ENCODE measurements at places on chromosomes 1 and 21.

DNA sequence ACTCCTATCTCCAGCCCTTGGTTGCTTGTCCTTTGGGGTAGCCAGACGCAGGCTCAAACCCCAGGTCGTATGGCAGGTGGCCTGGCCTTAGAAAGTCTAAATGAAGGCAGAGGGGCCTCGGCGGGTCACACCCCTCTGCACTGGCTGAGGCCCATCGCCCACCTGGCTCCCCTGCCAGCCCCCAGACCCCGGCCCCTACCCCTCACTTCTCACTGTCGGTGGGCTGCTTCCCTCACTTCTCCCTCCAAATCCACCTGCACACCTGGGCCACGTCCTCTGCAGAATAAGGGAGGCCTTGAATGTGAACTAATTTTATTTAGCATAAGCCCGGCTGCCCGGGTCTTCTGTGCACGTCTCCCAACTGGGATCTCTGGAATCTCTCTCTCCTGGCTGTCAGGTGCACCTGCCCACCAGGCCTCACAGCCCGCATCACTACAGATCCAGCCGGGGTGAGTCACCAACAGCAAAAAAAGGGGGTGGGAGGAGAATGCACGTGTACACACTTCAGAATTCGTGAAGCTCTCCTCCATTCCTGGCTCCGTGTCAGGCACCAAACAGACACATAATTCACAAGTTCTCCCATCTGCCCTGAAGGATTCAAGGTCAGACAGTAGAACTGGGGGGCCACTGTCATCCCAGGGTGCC lies 107.5 kb upstream of the SIM2 start:
- no peak for DNase-seq

DNA sequence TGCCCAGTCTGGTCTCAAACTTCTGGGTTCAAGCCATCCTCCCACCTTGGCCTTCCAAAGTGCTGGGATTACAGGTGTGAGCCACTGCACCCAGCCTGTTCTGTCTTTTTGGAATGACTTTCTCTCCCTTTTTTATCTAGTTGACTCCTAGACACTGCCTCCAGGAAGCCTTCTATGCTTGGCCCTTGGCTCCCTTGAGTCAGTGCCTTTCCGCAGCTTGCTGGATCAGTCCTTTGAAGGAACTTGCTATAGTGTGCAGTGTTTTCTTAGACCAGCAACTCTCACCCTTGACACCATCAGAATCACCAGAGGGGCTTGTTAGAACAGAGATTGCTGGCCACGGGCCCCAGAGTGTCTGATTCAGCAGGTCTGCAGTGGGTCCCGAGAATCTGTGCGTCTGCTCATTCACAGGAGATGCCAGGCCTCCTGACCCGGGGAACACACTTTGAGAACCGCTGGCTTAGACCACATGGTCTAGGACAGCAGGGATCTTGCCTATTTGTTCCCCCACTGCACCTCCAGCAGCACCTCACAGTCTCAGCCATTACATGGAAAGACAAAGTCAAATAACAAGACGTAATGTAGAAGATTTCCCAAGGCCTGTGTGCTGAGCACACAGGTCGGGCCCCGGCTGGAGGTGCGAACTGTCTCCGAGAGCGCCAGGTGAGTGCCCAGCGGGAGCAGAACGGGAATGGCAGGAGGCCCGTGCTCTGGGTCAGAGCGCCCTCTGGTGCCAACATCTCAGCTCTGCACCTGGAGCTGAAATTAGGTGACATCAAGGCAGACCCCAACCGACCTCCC lies 27.4 kb upstream of the CTPS1 start:
- peak; percentile 75 for DNase-seq

DNA sequence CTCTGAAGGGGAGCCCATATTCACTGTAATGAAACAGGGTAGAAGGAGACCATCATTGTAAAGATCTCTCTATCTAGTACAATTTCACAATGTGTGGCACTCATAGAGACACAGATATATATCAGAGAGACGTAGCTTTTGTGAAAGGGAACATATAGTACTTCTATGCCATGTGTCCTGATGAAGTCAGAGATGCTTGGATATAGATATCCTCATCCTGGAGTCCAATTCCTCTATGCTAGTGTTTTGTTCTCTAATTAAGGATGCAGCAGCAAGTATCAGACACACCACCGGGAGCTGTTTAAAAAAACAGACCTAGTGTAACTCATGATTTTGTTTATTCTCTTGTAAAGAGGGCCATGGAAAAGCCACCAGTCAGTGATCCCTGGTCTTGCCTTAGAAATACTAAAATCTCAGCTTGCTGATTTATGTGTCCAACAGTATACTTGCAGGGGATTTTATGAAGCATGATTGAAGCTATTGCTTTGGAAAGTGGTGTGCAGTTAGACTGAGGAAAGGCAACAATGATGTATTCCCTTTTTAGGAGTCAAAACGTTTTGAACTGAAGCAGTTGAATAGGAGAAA lies 2.5 kb downstream of the NCAM2 start:
- DNase-seq, result no peak

DNA sequence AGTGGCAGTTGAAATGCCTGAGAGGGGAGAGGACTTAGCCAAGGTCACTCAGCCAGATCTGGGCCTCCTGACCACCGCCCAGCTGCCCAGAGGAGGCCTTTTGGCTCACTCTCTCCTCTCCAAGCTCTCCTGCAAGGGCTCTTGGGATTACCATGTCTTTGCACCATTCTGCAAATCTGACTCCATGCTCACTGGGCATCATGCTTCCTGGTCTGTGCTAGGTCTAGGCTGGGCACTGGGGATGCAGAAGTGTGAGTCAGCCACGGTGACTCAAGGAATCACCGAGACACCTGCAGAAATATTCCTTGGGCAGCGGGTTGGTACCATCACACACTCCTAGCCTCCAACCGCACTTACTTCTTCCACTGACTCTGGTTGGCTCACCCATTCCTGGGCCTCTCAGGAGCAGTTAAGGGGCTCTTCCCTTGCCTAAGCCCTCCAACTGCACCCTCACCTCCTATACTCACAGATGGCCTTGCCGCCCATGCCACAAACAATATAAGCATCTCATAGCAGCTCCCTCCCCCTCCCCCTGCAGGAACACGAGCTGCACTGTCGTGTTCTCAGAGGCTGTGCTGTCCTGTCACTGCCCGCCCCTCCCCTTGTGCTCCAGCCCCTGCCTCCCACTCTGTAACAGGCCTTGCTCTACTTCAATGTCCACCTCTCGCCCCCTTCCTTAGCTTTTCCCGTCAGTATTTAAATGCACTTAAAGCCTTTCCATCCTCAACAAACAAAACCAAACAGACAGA lies 34.8 kb downstream of the CDCP2 start:
- DNase-seq, result no peak

DNA sequence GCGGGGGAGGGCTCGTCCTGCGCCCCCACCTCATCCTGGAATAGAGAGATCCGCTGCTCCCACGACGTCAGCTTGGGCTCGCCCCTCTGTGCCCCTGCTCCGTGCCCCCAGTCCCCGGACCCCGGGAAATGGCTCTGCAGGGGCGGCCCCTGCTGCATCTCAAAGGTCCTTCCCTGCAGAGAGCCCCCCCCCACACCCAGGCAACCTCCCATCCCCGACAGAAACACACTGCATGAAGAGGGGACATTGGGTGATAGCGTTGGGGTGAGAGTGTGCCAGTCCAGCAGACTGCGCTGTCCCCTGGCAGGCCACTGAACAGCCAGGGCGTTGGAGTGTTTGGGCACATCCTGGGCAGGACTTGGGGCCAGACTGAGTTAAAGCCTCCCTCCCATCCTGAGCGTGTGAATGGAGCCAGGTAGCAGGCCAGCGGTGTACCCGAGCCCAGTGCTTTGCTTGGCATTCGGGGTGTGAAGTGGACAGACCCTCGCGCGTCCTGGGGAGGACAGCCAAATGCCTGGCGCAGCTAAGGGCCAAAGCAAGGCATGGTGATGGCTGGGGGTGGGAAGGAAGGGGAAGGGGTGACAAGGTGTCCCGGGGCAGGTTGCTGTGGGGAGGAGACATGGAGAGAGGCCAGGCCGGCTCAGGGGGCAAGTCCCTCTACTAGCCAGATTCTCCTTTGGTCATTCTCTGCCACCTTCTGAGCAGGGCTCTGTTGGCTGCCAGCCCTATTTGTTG lies 633 bp upstream of the ETNK2 start:
- peak; percentile 13 for DNase-seq

DNA sequence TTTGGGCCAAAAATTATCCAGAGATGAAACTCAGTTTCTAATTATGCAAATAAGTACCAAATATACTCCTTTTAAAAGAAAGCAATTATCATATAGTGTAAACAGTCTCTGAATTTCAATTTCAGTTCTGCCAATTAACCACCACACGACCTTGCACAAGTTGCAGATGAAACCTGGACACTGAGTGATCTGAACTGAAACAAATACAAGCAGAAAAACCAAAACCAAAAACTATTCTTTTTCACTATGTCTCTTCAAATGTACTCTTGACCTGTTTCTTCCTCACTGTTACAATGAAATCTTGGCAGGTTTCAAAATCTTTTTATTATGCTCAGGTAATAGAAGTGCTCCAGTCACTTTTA lies 79.2 kb downstream of the TYW3 start:
- DNase-seq, result no peak

DNA sequence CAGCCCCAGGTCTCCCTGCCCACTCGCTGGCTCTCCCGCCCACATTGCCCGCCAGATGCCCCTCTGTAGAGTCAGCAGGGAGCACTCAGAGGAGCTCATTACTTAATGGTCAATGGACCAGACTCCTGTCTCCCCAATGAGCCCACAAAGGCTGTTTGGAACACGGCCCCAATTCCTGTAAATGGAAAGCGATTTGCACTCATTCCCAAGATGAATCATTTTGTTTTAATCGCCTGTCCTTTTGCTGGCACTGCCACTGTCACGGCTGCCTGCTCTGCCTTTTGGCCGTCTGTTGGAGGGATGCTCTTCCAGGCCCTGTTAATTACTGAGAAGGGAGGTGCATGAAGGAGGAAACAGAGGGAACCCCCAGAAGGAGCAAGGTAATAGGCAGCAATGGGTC lies 44.8 kb upstream of the ATP2B4 start:
- DNase-seq, result no peak

DNA sequence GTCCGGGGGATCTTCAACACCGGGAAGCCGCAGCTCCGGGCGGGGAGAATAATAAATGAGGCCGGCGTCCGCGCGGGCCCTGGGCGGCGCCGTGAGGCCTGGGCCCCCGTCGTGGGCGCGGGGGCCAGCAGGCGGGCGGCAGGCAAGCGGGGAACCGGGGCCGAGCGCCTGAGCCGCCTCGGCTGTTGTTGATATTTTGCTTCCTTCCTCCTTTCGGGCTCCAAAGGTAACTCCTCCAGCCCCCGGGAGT lies at the start of gene MEF2D:
MEF2D (minus strand) TSS at position 233 of the 250 bp plus-strand sequence. CDS start 17,483 bp downstream, outside the sequence.
- no peak for DNase-seq

GRCh38 chr1:224644553-224645154 lies 28.5 kb downstream of the CNIH3 start:
- DNase-seq, result peak; percentile 23

DNA sequence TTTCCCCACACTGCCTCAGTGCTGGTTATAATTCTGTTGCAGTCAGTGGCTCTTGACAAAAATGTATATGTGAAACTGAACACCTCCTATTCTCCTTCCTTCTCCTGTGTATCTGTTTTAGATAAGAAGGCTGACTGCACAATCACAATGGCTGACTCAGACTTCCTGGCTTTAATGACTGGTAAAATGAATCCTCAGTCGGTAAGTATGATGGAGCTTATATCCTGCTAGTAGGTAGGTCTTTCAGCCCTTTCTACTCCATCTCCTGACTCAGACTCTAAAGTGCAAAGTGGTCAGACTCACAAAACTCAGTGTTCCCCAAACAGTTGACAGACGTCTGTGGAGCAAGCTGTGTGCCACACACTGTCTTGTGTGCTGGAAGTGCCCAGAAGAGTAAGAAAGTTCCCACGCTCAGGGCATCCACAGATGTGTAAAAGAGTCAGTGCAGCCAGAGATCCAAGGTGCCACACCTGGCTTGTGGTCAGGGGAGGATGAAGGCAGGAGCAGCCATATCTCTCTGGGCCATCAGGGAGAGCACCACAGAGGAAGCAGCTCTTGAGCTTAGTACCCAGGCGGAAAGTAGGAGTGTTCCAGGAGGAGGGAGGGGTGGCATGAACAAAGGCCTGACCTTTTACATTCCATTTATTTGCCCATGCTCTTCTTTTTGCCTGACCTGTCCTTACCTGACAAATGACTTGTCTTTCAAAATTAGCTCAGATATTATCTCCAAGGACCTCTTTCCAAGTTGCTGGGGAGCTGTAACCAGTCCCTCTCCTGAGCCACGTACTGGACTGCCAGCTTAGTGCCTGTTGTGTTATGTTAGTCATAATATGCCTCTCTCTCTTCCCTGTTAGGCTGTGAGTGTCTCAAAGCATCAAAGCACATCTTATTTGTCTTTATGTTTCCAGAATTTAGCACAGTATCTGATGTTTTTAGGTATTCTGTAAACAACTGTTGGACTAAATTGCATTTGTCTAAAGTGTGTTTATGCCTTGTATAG lies 14.0 kb upstream of the PODN start:
- DNase-seq, result peak; percentile 49

GRCh38 chr1:245264226-245264625 lies 109.4 kb downstream of the KIF26B start:
- DNase-seq, result no peak

DNA sequence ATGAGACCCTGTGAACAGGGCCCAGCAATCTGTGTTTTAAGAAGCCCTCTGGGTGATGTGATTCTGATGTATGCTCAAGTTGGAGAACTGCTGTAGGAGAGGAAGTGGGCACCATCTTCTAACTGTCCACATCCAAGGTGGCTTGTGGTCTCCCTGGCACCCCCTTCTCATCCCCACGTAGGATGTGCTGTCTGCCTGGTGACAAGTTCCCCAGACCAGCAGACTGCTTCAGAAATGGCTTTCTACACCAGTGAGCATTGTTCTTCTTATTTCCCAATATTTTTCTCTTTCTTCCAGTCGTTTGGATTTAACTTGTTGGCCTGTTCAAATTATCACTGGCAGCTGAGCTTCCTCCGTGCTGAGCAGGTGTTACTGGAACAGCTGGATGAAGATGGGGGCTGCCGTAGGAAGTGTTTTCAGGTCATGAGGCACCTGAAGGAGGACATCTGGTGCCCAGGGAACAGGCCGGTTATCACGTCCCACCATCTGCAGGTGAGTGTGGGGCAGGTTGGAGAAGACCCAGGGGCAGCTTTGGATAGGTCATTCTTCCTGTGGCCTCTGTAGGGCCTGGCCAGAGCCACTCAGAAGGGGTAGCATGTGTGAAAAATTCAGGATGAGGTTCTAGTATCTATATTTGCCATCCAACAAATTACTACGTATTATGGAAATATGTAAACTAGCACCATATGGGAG lies 16.8 kb downstream of the MAB21L3 start:
- DNase-seq, result no peak

DNA sequence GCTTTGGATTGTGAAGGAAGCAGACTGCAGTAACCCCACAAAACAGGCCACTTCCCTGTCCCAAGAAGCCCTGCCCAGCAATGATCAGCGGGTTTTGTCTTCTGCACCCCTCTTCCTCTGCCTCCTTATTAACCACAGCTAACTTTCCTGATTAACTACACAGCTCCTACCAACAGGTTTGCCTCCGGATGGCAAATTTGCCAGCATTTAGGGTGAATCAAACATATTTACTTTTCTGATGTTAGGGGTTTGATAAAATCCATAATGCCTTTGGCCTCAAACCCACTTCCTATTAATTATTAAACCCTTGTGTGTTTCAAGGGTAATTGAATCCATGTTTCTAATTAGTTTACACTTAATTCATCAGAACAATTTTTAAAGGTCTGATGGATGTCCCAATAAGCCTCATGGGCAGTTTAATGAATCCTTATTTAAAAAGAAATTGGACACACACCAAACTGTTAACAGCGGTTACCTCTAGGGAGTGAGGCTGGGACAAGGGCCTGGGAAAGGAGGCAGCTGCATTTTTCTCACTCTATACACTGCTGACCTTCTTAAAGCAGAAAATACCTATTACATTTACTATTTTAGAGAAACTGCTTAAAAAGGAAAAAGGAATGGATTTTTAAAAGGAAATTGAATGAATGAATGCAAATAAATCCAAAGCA lies 91.9 kb downstream of the CSMD2 start:
- no peak for DNase-seq

- DNase-seq, result no peak
Measured at GRCh38 chr1:31548534-31548906, 27.8 kb upstream of the TINAGL1 start.
